ENCODE measurements at places on chromosomes 4 and X. TPM values are rescaled to one million over a fixed set of nuclear protein-coding genes. Genes with fewer than 3 reads are reported as not detected.

The TCEANC gene
- 3.2 TPM for polyA plus RNA-seq

The ZCCHC18 gene
- 4.3 TPM for polyA plus RNA-seq

The SLC9B1 gene
- polyA plus RNA-seq = 1.2 TPM

The IL21 gene
- not detected for polyA plus RNA-seq

The ZMAT1 gene
- 1.2 TPM for polyA plus RNA-seq

The USP17L28 gene
- not detected for polyA plus RNA-seq

The CTSO gene
- polyA plus RNA-seq = 5.3 TPM

The HTRA3 gene
- polyA plus RNA-seq = 1.6 TPM

The EIF2S3 gene
- polyA plus RNA-seq = 55.8 TPM

The SHROOM2 gene
- polyA plus RNA-seq = 9.0 TPM

The NBDY gene
- polyA plus RNA-seq = 30.4 TPM

The GATA1 gene
- not detected for polyA plus RNA-seq

The FRMPD4 gene
- polyA plus RNA-seq = 0.66 TPM

The SLC39A8 gene
- 3.8 TPM for polyA plus RNA-seq

The CSAG3 gene
- polyA plus RNA-seq = not detected

The CNGA1 gene
- polyA plus RNA-seq = not detected

The ARAP2 gene
- polyA plus RNA-seq = 2.2 TPM

The ALB gene
- 3.9 TPM for polyA plus RNA-seq

The MED14 gene
- polyA plus RNA-seq = 31.3 TPM

The PDE6B gene
- polyA plus RNA-seq = 8.7 TPM

The CMC4 gene
- polyA plus RNA-seq = 22.3 TPM

The NSUN7 gene
- polyA plus RNA-seq = 6.9 TPM

The DSPP gene
- polyA plus RNA-seq = not detected

The TEX13B gene
- not detected for polyA plus RNA-seq

The DTHD1 gene
- 0.12 TPM for polyA plus RNA-seq

The PAGE2 gene
- not detected for polyA plus RNA-seq

The TRPC3 gene
- polyA plus RNA-seq = 0.22 TPM

The CFP gene
- 1.1 TPM for polyA plus RNA-seq

The MAGEA2 gene
- 2.4 TPM for polyA plus RNA-seq

The UGT2B10 gene
- not detected for polyA plus RNA-seq

The AMBN gene
- not detected for polyA plus RNA-seq

The TCEAL9 gene
- 48.5 TPM for polyA plus RNA-seq

The BTC gene
- not detected for polyA plus RNA-seq

The NAP1L3 gene
- polyA plus RNA-seq = 19.1 TPM

The PABPC4L gene
- 0.07 TPM for polyA plus RNA-seq

The NAP1L5 gene
- polyA plus RNA-seq = 11.4 TPM

The MED12 gene
- 38.0 TPM for polyA plus RNA-seq

The PASD1 gene
- not detected for polyA plus RNA-seq

The GRIA3 gene
- 4.3 TPM for polyA plus RNA-seq

The PNCK gene
- 24.5 TPM for polyA plus RNA-seq

The RBMXL3 gene
- polyA plus RNA-seq = not detected

The BDH2 gene
- 23.3 TPM for polyA plus RNA-seq

The MAOB gene
- polyA plus RNA-seq = 36.4 TPM

The ASB11 gene
- polyA plus RNA-seq = not detected

The TMEM165 gene
- polyA plus RNA-seq = 32.2 TPM

The SORCS2 gene
- polyA plus RNA-seq = 18.8 TPM

The CEP135 gene
- polyA plus RNA-seq = 0.44 TPM

The GDPD2 gene
- 2.1 TPM for polyA plus RNA-seq

The FAM133A gene
- polyA plus RNA-seq = 0.19 TPM

All from brain (organoid and tissue), 16 donors.